ENCODE measurements at places on chromosomes 13 and 19. TPM values are rescaled to one million over a fixed set of nuclear protein-coding genes. Genes with fewer than 3 reads are reported as not detected.

DNA sequence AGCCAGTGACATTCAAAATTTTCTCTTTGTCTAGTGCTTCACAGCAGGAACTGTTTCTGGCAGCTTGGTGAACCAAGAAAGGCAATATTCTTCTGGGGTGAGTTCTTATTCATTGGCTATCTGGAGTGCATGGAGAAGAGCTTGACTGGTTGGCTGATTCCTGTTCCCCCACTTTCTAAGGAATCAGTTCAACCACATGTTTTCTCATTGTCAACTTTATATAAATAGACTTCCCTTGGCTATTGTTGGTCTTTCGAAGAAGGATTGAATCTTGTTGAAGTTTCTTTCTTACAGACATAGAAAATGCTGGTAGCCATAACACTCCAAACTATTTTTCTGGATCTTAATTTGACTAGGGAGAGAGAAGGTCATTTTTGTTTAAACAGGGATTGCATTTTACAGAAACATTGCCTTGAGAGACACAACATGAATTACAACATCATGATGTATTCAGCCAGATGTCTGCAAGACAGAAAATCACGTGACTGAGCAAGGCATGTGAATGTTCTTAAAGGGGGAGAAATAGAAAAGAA lies 85.2 kb downstream of the EDNRB start:
- no peak for DNase-seq

DNA sequence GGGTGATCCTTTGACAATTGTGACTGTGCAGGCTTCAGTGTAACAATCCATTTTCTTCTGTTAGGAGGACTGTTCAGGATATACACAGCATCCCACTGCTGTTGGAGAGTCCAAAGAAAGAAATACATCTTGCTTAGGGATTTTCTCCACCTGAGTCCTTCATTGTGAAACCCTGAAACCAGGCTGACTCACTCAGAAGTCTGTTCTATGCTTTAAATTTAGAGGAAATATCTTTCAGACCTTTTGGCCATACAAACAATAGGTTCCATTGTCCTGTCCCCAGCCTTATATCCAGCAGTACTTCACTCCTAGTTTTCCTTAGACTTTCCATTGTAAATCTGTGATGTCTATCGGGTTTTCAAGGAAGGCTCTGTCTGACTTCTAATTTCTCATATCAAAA lies 379.1 kb downstream of the SUCLA2 start:
- no peak for DNase-seq

- peak; percentile 60 for DNase-seq
These were observed 694 bp downstream of the CLN5 start for GRCh38 chr13:76992548-76993001.

- DNase-seq: no peak
These were observed 27.8 kb downstream of the ERCC5 start for GRCh38 chr13:102873653-102874052.

DNA sequence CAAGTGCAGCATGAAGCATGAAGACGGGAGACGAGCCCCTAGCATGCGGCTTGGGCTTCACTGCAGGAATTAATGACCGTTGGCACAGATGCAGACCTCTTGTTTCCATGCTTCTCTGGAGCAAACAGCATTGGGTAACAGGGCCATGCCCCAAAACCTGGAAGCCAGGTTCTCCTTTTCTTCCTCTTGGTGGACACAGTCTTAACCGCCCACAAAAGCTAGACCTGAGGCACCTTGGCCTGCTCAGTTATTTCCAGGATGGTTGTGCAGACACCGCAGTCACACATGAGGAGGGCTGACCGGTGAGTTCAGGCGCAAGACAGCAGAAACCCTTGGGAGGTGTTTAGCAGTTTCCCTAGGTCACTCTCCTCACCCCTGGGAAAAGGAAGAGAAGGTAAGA lies 133.9 kb upstream of the GJB6 start:
- no peak for DNase-seq

DNA sequence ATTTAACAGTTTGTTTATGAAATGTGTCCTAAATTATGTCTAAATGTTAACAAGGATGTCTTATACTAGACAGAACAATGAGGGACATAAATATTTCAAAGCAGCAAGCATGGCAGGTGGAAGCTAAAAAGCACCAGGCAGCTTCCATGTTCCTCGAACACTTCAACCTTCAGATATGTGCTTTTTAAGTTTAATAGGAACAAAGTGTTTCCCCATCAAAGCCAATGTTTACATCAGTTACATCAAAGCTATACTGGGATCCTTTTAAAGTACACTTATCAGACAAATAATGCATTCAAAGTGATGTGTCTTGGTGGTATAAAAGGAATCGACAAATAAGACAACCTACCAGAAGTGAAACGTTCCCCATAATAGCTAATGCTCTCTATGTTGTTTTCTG lies 2841.1 kb upstream of the PCDH20 start:
- no peak for DNase-seq

- no peak for DNase-seq
These were observed 24.9 kb downstream of the ARHGEF7 start for GRCh38 chr13:111139873-111140561.

GRCh38 chr13:105599477-105600037 lies 935.9 kb downstream of the EFNB2 start:
- DNase-seq: no peak

DNA sequence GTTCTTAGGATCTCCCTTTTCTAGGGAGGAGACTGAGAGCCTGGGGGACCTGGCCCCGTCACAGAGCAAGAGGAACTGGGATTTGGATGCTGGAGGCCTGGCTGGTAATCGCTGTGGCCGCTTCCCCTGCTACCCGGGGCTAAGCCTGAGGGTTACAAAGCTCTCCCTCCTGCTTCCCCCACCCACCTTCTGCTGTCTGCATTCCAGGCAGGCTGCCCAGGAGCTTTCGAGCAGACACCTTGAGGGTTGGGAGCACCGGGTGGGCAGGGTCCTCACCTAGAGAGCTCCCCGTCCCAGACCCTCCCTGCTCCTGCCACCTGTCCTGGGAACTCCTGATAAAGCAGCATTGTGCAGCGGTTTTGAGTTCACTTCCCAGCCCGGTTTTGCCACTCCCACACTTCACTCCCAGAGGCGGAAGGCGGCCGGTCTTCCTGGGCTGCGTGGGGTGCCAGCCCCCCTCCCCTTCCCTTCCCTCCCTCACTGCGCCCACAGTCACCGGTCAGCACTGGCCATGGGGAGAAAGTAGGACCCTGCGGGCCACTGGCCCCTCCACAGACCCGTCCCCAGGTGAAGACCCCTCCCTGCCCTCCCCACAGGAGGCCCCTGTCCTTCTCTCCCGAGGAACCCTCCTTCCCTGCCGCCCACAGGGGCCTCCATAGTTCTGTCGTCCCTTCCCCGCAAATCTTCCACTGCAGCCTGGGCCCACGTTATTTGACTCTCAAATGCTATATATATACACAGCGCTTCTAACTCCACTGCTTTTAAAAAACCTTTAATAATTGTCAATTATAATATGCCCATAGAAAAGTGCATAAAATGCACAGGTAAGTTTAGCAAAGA lies 8.1 kb downstream of the PAK4 start:
- DNase-seq: no peak

DNA sequence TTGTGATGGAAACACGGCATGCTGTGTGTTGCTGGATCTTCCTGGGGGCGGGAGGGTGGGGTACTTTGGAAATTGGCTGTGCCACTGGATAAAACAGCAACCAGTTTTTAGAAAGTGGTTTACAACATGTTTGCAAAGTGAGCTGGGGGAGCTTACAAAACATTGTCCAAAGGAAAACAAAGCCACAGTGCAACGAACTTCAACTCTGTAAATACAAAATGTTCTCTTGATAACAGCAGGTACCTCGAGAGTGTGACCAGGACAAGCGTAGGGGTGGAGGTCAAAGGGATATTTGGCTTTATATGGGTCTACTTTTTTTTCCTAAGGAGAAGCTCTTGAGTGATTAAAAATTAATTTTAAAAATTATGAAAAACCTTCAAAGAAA lies 2.5 kb downstream of the IGSF23 start:
- no peak for DNase-seq

DNA sequence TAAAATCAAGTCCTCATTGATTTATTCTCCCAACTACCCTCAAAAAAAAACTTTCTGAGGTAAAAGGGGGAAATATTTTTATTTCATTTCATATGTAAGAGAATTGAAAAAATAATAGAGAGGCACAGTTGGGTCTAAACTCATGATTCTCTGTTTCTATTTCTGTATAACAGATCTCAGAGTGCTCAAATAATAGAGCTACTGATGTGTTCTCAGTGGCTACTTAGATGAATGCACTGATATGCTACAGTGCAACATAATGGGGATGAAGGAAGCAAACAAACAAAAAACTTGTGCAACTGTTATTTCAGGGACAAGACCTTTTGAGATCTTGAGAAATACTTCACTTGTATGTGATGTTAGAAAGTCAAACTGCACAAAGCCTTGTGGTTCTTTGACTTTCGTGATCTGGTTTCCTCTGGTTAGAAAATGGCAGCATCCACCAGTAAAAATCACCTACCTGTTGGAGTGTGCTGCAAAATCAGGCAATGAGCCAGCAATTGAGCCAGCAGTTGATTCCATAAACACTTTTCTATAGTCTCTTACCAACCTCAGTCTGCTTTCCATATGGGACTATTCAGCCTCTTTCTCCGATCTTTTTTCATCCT lies 9.7 kb upstream of the DACH1 start:
- DNase-seq: no peak

- DNase-seq: no peak
These were observed 4.6 kb downstream of the ANKRD10 start for GRCh38 chr13:110910013-110910890.

DNA sequence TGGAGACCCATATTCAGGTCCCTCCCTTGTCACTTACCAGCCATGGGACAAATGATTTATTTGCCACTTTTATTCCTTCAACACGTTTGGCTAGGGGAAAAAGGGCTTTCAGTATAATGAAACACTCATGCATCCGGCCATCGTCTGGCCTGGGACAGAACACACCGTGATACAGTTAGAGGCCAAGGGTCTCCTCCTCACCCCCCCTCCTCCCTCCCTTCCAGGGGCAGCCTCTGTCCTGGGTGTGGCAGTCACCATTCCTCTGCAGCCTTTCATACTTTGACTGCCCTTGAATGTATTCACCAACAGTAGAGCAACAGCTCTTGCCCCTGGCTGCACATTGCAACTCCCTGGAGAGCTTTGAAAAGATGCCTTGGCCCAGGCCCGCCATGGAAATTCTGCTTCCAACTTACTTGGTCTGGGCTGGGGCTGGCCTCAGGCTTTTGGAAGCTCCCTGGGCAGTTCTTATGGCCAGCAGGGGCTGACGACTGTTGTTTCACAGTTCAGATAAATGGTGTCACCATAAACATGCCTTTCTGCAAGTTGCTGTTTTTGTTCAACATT lies 3.0 kb downstream of the PAK4 start:
- DNase-seq: no peak

DNA sequence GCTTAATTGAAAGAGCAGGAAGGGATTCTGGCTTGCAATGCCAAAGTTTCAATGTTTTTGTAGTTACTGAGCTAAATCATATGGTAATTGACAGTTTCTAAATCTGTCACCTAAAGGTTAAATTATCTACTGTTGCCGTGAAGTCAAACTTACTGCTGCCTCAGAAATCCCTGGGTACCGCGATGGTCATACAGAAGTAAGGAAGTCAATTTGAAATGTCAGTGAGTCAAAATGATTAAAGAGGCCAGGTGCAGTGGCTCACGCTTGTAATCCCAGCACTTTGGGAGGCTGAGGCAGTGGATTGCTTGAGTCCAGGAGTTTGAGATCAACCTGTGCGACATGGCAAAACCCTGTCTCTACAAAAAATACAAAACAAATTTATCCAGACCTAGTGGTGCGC lies 48.8 kb upstream of the TPM4 start:
- no peak for DNase-seq

GRCh38 chr13:110475117-110475516 lies 86.4 kb downstream of the RAB20 start:
- DNase-seq: no peak

- no peak for DNase-seq
These were observed 87.7 kb downstream of the SGCG start for GRCh38 chr13:23268441-23268840.

DNA sequence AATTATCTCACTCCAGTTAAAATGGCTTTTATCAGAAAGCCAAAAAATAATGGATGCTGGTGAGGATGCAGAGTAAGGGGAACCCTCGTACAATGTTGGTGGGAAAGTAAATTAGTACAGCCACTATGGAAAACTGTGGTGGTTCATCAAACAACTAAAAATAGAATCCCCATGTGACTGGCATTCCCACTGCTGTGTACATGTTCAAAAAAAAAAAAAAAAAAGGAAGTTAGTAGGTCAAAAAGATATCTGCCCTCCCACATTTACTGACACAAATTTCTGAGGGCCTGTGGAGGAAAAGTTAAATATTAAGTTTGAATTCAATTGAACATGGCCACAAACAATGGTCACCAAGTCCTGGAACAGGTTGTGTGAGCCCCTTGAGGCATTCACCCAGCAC lies 9.8 kb upstream of the ZSCAN5A start:
- no peak for DNase-seq

DNA sequence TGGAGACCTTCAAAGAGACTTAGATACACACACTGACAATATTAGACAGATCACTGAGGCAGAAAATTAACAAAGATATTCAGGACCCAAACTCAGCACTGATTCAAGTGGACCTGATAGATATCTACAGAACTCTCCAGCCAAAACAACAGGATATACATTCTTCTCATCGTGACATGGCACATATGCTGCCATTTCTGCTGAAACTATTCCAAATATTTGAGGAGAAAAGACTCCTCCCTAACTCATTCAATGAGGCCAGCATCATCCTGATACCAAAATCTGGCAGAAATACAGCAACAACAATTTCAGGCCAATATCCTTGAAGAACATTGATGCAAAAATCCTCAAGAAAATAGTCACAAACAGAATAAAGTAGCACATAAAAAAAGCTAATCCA lies 53.3 kb downstream of the TRPC4 start:
- DNase-seq: no peak

DNA sequence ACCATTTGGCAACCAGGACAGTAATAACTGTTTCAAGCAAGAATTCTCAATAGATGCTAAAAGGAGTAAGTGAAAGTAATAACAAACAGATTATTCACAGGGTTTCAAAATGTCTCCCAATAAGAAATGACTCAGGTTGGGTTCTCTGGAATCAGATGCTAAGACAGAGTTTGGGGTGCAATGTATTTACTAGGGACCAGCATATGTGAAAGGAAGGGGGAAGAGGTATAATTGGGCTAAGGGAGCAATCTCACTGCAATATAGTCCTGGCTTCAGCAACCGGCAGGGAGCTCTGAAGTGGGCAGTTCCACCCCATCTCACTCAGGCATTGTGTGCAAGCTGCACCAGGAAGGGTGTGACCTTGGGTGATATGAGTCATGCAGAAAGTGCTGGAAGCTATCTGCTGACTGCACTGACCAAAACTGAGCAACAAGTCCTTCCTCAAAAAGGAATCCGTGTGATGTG lies 23.4 kb downstream of the ZDHHC20 start:
- peak; percentile 57 for DNase-seq

The TEX26 gene
- total RNA-seq: not detected

The ZC3H4 gene
- 55.1 TPM for total RNA-seq

The WDR87 gene
- total RNA-seq: not detected

The CTU1 gene
- total RNA-seq: 5.3 TPM

The OR7A10 gene
- not detected for total RNA-seq

The GPR18 gene
- total RNA-seq: 0.26 TPM

The CYP2A7 gene
- total RNA-seq: not detected

The CEACAM4 gene
- 2.4 TPM for total RNA-seq
